ENCODE measurements at places on chromosomes 13 and 19.
A peak's percentile ranks its signal among the peaks of the same experiment; 100 is the strongest.

DNA sequence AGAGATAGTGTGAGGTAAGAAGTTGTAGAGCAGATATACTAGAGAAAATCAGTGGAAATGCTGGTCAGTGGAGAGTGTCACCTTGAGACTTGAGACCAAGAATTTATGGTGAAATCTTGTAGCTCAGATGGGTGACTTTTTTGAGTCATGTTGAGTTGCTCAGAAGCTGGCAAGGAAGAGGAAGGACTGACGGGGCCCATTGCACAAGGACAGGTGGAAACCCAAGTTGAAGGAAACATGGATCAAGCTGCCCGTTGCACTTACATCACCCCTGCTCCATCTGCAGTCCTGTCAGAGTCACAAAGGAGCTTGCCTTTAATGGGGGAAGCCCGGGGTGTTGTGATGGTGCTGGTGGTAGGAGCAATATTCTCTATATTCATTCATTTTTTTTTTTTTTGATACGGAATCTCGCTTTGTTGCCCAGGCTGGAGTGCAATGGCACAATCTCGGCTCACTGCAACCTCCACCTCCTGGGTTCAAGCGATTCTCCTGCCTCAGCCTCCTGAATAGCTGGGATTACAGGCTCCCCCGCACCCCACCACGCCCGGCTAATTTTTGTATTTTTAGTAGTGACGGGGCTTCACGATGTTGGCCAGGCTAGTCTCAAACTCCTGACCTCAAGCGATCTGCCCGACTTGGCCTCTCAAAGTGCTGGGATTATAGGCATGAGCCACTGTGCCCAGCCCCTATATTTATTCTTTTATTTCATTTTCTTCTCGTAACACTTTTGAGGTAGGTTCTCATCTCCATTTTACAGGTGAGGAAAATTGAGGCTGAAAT is 27.4 kb downstream of the UBAC2 start:
- no peak for DNase-seq

- no peak for DNase-seq
These were observed 324.9 kb downstream of the FOXO1 start for GRCh38 chr13:40341501-40341900.

GRCh38 chr13:113832205-113832604 is 31.7 kb downstream of the GAS6 start:
- no peak for DNase-seq

DNA sequence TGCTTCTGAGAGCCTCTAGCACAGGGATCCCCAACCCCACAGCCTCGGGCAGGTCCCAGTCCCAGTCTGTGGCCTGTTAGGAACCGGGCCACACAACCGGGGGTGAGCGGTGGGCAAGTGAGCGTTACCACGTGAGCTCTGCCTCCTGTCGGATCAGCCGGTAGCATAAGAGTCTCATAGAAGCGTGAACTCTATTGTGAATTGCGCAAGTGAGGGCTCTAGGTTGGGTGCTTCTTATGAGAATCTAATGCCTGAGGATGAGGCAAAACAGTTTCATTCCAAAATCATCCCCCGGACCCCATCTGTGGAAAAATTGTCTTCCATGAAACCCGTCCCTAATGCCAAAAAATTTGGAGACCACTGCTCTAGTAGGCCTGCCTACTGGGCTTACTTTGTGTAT is 87.0 kb upstream of the UBL3 start:
- DNase-seq: no peak

DNA sequence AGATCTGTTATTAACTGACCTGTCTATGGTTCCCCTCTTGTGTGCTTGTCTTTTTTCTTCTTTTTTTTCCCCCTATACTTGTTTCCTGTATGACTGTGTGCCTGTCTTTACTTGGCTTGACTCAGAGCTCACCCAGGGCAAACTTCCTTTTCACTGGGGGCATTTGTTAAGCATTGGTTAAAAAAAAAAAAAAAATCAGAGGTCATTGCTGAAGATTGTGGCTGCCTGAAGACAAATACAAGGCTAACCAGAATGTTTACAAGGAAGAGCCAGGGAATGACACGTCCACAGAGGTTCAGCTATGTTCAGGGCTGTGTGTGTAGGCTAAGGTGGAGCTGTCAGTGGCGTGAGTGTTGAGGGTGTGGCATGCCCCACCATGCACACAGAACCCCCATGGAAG is 47.1 kb downstream of the LNX2 start:
- DNase-seq: no peak

DNA sequence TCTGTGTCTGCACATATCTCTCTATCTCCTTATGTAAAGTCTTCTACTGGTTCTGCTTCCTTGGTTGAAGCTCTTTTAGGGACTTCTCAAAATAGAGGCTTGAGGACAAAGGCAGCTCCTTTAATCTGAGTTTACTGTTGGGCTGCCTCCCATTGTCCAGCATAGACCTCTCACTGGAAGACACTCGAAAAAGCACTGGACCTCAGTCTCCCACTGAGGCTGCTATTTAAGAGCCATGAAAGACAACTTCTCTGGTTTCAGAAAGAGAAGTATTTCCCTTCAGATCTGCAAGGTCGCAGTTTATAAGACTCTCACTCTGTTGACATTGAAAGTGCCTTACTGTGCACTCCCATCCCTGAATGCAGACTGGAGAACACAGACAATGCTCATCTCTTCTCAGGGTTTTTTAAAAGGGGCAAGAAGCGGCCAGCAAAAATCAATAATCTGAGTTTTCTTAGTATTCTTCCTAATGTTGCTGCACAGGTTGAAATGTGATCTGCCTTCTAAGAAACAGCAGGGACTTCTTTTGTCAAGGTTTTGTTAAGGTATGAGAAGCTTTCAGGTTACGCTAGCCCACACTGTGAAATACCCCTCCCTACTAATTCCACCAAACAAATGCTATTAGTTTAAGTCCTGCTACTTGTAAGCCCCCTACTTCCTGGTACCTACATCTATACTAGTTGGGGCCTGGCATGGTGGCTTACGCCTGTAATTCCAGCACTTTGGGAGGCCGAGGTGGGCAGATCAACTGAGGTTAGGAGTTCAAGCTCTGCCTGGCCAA is 450.0 kb upstream of the SLC10A2 start:
- no peak for DNase-seq

DNA sequence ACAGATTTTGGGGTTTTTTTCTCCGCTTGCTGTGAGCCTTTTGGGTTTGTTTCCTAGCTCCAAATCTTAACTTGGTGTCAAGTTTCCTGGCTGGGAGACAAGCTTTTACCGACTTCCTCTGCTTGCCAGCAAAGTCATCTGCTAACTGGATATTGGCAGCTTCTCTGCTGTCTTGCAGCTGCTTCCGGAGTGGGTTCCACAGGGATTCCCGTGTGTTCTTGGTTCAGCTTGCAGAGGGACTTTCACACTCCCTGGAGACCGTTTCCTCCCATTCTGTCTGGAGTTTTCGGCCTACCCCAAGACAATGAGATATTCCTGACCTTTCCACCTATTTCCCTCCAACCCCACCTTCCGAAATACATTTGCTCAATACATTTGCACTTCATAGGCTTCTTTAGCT is 2.2 kb upstream of the COLGALT1 start:
- no peak for DNase-seq

- DNase-seq: no peak
These were observed 257.4 kb downstream of the TDRD3 start for GRCh38 chr13:60654415-60654814.

DNA sequence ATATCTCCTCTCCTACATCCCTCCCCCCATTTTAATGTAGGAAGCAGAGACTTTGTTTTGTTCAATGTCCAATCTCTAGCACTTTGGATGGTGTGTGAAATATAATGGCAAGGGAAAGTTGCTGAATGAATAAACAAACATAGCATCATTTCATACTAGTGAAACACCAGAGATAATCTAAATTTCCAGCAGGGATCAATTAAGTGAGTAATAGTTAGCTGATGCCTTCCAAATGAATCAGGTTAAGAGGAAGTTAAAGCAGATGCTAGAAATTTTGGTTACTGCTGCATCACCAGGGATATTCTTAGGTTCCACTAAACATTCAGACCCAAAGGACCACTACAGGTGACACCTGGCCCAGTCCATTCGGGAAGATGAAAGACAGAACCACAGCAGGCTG is 8.1 kb downstream of the MRPS31 start:
- no peak for DNase-seq

- no peak for DNase-seq
These were observed 40.3 kb downstream of the RHPN2 start for GRCh38 chr19:33024398-33024797.

GRCh38 chr19:33500991-33501390 is 20.6 kb downstream of the PEPD start:
- no peak for DNase-seq

GRCh38 chr13:94479616-94480015 is at the start of gene DCT:
TSS of gene DCT (minus strand) at chr13:94479682. CDS start at chr13:94479255, 427 bp downstream.
- DNase-seq: no peak

- no peak for DNase-seq
These were observed 192.5 kb downstream of the NDFIP2 start for GRCh38 chr13:79673310-79673992.

GRCh38 chr19:16497042-16497441 is 848 bp downstream of the C19orf44 start:
- DNase-seq: no peak

GRCh38 chr19:30244533-30244932 is 127.7 kb upstream of the ZNF536 start:
- no peak for DNase-seq

- DNase-seq: no peak
These were observed 3.9 kb downstream of the PIH1D1 start for GRCh38 chr19:49447485-49448431.

GRCh38 chr13:40565282-40566148 is 100.9 kb downstream of the FOXO1 start:
- DNase-seq: no peak

GRCh38 chr19:47107202-47107952 is 6.2 kb downstream of the ZC3H4 start:
- DNase-seq: peak; percentile 32

- DNase-seq: no peak
These were observed 463.2 kb downstream of the KLF12 start for GRCh38 chr13:73671011-73671410.

- DNase-seq: no peak
These were observed 1187.6 kb downstream of the OLFM4 start for GRCh38 chr13:54216221-54216620.

GRCh38 chr19:51980116-51980736 is 6.4 kb downstream of the ZNF350 start:
- DNase-seq: no peak

DNA sequence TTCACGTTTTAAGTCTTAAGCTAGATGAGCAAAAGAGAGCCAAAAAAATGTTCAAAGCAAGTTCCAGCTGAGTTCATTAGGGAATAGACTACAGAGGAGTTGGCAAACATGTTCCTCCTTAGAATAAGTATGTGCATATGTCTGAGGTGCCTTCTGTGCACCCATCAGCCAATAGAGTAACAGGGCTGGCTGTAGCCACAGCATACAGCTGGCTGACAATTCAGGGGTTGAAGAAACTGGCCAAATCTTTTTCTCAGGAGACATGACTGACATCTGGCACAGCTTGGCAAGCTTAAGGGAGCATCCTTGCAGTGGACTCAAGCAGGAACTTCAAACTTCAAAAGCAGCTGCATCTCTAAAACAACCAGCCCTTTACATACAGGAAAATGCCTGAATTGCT is 414.8 kb upstream of the PCDH20 start:
- no peak for DNase-seq

GRCh38 chr19:571566-571974 is 826 bp upstream of the BSG start:
- no peak for DNase-seq

GRCh38 chr19:46860125-46860845 is 512 bp upstream of the ARHGAP35 start:
- peak; percentile 88 for DNase-seq

GRCh38 chr13:27421101-27421871 is 3.1 kb upstream of the GTF3A start:
- DNase-seq: no peak

- DNase-seq: no peak
These were observed 236 bp upstream of the TINCR start for GRCh38 chr19:5567970-5568407.

DNA sequence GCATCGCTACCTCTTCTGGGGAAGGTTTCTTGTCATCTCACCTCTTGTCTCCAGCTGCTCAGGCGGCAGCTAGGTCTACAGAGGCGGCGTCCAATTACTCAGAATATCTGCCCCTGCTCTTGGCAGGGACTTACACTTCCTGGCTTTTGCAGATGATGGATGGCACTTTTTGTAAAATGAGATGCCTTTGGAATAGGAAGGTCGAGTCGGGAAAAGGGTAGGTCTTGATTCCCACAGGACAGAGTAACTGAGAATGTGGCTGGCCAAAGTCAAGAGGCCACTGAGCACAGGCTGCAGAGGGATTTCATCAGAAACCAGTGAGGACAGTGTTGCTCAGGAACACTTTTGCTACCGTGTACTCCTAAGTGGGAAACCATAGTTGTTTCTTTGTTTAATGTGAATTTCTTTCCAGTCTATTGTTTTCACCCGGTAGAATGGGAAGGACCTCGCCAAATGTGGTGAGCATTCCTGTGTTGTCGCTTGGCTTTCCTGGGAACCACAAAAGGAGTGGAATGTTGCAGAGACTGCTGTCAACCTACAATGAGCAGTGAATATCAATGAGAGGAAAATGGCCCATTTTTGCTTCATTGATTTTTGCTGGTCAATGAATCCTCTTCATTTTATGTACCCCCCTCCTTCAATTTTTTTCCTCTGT is 383.7 kb downstream of the HS6ST3 start:
- no peak for DNase-seq

DNA sequence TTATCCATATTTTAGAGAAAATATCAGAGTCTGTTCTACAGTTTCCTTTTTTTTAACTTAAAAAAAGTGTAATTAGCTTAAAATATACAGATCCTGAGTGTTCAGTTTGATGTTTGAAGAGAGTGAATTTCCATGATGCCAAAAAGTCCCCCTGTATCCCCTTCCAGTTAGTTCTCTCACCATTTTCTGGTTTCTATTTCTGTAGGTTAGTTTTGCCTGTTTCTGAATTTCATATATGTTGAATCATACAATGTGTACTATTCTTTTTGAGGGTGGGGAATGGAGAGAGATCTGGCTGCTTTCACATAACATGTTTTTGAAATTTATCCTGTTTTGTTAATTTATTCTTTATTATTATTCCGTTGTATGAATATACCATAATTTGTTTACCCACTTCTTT is 95.9 kb downstream of the PDS5B start:
- DNase-seq: no peak

GRCh38 chr19:13817615-13818371 is 22.6 kb downstream of the ZSWIM4 start:
- DNase-seq: no peak

GRCh38 chr13:31675440-31675953 is 63.8 kb upstream of the RXFP2 start:
- DNase-seq: no peak

Measured in activated gamma-delta T cell treated with anti-CD3 and anti-CD28 coated beads, Interleukin-2, amount 50 U/mL, for 16 hours (primary cell).